Activated CD8-positive, alpha-beta memory T cell treated with anti-CD3 and anti-CD28 coated beads for 1 hour (primary cell): ENCODE measurements at places on chromosomes 5 and 9.

DNA sequence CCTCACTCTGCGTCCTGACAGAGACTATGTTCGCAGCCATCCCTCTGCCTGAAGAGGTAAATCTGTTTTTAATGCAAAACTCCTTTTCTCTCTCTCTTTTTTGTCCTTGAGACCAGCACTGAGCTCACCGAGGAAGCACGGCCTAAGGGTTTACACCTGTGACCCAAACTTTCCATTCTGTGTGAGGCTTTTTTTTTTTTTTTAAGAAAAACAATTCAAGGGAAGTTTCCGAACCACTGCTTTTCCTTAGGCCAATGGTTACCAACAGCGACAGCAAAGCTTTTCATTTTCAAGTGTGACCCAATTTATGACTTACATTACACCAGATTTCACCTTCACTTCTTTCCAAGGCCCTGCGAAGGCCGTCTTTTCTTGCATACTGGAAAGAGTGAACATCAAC is 205.9 kb downstream of the EFNA5 start:
- DNase-seq, result no peak

DNA sequence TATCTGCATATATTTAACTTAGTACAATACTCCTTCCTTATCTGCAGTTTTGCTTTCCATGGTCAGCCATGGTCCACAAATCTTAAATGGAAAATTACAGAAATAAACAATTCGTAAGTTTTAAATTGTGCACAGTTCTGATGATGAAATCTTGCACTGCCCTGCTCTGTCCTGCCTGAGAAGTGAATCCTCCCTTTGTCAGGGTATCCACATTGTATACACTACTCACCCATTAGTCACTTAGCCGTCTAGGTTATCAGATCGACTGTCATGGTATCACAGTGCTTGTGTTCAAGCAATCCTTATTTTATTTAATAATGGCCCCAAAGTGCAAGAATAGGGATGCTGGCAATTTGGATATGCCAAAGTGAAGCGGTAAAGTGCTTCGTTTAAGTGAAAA is 8.3 kb upstream of the YTHDC2 start:
- no peak for DNase-seq

DNA sequence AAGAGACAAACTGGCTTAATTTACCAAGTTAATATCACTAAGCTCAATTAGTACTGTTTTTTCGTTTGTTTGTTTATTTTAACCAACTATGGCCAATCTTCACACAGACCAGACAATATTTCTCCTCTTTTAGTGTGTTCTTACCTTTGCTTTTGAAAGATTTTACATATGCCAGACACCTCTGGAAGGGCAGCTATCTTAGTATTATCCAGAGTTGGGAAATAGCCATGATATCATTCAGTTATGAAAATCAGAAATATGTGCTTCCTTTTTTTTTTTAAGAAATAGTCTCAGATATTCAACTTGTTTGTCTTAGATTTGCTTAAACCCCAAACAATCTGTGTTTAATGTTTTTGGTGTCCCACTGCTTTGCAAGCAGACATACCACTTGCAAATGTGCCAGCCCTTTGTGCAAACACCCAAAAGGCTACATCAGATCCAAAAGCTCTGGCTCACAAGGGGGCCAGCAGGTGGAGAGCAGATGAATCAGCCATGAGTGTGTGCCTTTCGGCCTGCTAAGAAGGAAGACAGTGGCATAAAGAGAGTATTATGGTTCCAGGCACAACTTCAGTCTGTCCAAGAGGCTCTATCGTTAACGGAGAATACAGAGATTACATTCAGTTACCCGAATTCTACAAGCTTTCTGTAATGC is 147.6 kb downstream of the EFNA5 start:
- DNase-seq, result no peak

GRCh38 chr9:77541600-77541999 is 106.5 kb downstream of the GNA14 start:
- no peak for DNase-seq

- DNase-seq, result no peak
These were observed 67.4 kb downstream of the CTSL start for GRCh38 chr9:87793292-87793691.

- no peak for DNase-seq
These were observed 123.9 kb downstream of the PPP2R2B start for GRCh38 chr5:146754621-146755020.

- DNase-seq, result no peak
These were observed 12.5 kb downstream of the ST8SIA4 start for GRCh38 chr5:100890461-100891008.

- DNase-seq, result no peak
These were observed 261.6 kb downstream of the GLIS3 start for GRCh38 chr9:4038182-4038723.

DNA sequence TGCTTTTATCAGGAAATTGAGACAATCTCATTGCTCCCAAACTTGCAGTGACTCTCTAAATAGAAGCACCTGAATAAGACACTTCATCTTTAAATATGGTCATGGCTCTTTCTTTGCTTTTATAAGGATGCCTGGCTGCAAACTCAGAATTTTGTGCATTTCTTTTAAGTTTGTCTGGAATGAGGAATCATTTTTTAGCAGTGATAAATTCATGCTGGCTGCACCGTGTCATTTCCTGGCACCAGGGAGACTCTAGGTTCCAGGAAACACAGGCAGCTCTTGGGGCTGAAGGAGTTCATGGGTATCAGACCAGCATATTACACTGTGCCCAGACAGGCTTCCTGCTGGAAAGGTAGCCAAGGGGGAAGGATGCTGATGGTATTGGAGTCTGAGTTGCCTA is 109.9 kb downstream of the NUDT12 start:
- no peak for DNase-seq

DNA sequence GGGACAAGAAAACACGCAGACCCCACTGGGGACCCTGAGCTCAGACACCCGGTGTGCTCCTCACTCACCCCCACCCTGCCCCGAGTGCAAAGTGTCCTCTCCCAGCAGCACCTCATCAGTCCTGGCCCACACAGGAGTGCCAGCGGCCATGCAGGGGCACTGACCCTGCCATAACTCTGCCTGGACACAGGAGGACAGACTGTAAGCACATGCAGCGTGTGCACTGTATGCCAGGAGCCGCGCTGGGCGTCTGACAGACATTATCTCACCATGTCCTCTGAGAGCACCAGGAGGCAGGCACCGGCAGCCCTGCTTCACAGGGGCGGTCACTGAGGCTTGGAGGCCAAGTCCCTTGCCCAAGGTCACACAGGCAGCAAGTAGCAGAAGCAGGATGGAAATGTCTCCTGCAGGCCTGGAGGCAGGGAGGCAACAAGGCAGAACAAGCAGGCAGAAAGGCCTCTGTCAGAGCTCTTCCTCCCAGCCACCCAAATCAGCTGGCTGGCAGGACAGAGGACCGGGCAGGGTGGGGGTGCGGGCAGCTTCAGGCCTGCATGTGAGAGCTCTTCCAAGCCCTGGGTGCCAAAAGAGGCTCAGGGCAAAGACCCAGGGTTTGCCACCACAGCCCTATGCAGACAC is 8.4 kb downstream of the EEIG1 start:
- DNase-seq, result no peak

DNA sequence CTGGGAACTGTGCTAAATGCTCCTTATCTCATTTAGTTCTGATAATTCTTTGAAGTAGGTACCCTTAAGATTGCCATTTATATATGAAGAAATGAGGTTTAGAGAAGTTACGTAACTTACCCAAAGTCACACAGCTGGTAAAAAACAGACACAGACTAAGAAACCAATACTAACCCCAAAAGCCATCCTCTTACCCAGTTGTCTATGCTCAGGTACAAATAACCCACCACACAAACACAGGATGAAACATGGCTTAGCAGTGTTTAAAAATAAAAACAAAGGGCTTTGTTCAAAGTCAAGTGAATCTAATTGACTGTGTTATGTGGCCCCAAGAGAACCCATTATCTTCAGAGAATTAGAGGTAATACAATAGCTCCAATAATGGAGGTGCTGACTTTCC is 37.0 kb upstream of the IL7R start:
- no peak for DNase-seq

DNA sequence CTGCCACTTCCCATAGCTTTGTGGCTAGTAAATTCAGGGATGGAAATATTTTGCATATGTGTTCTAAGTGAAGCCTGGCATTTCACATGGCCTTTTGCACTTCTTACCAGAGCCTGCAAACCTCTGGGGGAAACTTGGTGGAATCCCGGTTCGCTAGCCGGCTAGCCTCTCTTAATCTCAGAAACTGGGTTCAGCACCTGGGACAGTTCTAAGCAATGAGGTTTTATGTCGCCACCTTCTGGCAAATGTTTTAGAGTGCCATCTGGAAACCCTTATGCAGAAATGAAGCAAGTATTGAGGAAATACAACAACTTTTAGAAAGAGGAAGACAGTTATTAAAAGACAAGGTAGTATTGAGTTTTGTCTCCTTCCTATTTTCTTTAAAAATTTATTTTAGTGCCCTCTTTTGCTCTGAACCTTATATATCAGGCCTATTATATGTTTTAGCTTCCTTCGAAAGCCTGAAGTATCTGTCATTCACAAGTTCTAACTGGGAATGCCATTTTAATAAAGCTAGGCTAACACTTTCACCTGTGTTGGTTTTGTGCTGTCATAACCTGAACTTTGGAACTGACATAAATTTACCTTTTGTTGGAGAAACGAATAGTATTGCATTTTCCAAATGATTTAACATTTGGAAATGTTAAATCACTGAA is 963 bp upstream of the HTR1A start:
- DNase-seq, result no peak

- DNase-seq, result no peak
These were observed 154.1 kb downstream of the SEMA6A start for GRCh38 chr5:116420540-116420939.

GRCh38 chr9:109264877-109265587 is 55.8 kb downstream of the EPB41L4B start:
- no peak for DNase-seq

- no peak for DNase-seq
These were observed 288.3 kb upstream of the MPDZ start for GRCh38 chr9:13567833-13568232.

DNA sequence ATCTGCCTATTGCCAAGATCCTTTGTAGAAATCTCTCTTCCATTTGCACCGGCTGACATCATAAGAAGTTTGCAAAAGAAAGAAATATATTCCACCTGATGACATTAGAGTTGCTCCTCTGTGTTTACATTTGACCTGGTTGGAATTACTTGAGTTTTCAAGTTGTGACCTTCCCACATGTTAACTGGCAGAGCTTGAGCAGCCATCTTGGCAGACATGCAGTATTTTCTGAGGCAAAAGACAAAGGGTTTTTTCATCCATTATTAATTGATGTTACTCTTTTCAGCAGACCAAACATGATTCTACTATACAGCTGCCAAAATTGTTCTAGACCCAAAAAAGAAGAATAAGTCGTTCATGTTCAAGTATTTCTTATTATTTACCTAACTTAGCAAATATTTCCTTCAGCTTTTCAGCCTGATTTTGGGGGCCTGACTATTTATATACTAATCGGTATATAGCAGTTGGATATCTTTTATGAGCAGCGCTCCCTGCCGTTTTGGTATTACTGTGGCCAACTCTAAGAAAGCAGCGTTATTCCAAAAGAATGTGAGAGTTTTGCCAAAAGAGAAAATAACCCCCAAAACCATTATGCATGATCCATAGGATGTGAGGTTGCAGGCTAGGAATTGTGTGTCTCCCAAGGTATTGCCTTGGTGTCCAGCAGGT is 212.9 kb downstream of the PBX3 start:
- DNase-seq, result no peak

GRCh38 chr5:158234323-158235158 is 375.6 kb upstream of the CLINT1 start:
- no peak for DNase-seq

GRCh38 chr5:322942-323879 is 1.7 kb downstream of the AHRR start:
- no peak for DNase-seq

DNA sequence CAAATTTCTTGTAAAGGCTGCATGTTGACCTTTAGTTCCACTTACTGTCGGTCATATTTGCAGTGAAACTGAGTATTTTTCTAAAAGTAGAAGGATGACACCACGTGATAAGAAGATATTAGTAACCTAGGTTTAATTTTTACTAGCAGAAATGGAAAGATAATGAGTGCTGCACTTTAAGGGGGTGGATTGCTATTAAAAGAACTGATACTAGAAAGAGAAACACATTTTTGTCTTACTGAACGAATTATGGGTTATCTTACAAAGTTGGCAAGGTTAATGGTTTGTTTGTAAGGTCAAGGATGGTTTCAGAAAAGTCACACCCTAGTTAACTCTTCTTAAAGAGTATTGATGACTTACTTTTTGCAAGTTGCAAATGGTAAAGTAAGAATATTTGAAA is 2.4 kb downstream of the MACIR start:
- no peak for DNase-seq
